H54 (cell line): ENCODE measurements at places on chromosomes 1 and 21.

GRCh38 chr21:41726970-41727783 lies 39.7 kb downstream of the RIPK4 start:
- peak; percentile 93 for DNase-seq

- DNase-seq: no peak
These were observed 45.2 kb upstream of the ACTL8 start for GRCh38 chr1:17709981-17710380.

DNA sequence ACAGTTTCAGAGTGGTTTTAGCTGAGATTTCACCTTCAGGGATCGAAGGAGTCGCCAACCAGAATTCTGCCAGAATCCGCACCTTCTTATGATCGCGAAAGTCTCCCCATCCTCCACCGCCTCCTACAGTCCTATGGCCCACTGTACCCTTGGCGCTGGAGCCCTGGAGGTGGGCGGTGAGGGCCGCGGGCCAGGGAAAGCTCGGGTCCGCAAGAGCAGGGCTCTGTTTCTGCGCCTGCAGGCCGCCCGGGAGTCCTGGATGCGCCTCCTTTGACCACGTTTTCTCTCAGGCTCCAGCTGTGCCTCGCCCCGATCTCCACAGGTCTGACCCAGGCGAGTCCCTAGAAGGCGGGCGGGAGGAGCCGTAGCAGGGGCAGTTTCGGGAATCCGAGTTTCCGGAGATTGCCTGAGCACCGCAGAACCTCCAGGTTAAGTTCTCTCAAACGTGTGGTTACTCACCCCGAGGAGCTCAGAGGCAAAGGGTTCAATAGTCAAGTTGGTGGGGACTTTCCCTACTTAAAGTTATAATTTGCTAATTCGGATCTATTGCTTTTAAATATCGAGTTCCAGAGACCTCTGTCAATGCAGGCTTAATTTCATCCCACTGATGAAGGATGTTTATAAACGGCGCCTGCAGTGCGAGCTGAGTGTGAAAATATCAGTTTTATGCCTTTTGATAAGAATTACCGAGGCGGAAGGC lies 3.2 kb upstream of the LHX8 start:
- DNase-seq: no peak

GRCh38 chr1:235893840-235894239 lies 27.1 kb upstream of the LYST start:
- DNase-seq: no peak

GRCh38 chr1:201647722-201648065 lies 108.8 kb downstream of the NAV1 start:
- no peak for DNase-seq

DNA sequence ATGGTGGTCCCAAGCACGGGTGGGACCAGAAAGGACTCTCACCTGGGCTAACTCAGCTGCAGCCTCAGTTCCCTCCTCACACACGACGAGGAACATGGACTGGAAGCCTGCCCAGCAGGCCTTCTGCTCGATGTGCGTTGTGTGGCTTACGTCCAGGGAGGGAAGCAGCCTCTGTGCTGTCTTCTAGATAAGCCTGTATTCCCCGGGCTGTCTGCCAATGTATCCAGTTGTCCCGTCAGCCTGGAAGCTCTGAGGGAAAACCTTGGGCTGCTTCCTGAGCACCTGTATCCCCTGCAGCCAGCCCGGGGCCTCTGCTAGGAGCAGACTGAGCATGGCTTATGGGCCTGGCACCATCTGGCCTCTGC lies 10.5 kb downstream of the PCSK9 start:
- DNase-seq: no peak

DNA sequence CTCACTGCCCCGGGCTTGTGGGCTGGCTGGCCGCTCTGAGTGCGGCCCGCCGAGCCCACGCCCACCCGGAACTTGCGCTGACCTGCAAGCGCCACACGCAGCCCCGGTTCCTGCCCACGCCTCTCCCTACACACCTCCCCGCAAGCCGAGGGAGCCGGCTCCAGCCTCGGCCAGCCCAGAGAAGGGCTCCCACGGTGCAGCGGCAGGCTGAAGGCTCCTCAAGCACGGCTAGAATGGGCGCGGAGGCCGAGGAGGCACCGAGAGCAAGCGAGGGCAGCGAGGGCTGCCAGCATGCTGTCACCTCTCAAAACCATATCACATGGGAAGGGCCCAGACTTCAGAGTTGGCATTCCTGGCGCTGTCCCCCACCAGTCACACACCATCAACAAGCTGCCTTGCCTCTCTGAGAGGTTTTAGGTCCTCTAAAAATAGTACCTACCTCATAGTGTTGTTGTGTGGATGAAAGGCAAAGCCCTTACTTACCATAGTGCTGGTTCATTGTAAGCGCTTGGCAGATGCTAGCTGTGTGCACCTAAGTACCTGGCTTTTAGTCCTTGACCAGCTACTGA lies 13.4 kb downstream of the LDLRAD1 start:
- no peak for DNase-seq

- no peak for DNase-seq
These were observed 33.7 kb downstream of the PSEN2 start for GRCh38 chr1:226903819-226904716.

DNA sequence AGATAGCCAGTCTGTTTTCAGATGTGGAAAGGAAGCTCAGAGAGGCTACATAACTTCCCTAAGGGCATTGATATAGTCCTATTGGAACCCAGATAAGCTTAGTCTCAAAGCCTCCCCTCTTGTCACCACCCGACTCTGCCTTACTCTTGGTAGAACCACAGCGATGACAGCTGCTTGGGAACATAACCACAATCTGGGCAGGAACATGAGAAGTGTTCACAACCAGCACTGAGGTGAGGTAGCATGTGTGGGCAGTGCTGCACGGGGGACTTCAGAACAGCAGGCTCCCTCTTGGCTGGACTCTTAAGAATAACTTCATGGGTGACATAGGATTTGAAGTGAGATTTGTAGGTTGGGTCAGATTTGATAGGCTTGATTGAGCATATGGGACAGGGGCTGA lies 9.3 kb upstream of the S100A10 start:
- DNase-seq: no peak

- DNase-seq: no peak
These were observed 225.8 kb downstream of the RYR2 start for GRCh38 chr1:237267743-237268142.

- DNase-seq: no peak
These were observed 4.0 kb downstream of the S100A7A start for GRCh38 chr1:153420306-153420705.

GRCh38 chr1:29974316-29974724 lies 738.0 kb downstream of the PTPRU start:
- DNase-seq: peak; percentile 42
